ENCODE measurements at places on chromosomes 13 and 19. TPM values are rescaled to one million over a fixed set of nuclear protein-coding genes. Genes with fewer than 3 reads are reported as not detected.

The SYDE1 gene
- 0.04 TPM for total RNA-seq

DNA sequence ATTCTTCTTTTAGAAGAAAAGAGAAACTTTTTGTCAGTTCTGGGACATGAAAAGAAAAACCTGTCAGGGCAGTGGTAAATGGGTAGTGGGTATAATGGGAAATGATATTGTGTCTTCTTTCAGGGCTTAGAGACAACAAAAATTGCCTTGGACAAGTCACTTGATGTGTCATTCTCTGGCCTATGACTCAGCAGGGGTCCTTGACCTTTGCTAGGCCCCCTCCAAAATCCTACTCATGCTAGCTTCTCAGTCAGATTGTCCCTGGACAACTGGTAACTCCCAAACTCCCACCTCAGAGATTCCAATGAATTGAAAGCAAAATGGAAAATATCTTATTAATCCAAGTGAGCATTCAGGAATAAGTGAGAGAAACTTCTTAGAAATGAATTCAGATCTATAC lies 258.8 kb upstream of the SPRY2 start:
- peak; percentile 61 for DNase-seq

DNA sequence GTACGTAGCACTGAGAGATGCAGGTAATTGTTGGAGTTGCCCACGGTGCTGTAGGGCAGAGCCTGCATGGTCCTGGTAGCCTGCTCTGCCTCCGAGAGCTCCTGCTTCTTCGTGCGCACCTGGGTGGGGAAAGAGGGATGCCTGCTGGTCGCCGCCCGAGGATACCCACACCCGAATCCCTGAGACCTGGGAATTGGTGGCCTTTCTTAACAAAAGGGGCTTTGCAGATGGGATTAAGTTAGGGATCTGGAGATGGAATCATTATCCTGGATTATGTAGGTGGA lies 9.4 kb downstream of the C3 start:
- DNase-seq: no peak

- peak; percentile 32 for DNase-seq
These were observed 539 bp downstream of the ZNF554 start for GRCh38 chr19:2820112-2820702.

DNA sequence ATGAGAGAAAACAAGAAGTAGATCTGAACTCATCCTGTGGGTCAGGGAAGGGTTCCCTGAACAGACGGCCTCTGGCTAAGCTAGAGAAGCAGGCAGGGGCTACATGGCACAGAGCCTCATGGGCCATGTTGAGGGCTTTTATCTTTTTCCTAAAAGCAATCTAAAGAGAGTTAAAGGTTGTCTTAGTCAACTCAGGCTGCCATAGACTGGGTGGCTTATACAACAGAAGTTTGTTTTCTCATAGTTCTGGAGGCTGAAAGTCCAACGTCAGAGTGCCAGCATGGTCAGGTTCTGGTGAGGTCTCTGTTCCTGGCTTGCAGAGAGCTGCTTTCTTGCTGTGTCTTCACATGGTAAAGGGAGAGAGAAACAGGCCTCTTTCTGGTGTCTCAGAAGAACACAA lies 2.9 kb upstream of the MBNL2 start:
- no peak for DNase-seq

- no peak for DNase-seq
These were observed 22.5 kb downstream of the ELAVL3 start for GRCh38 chr19:11458236-11458900.

DNA sequence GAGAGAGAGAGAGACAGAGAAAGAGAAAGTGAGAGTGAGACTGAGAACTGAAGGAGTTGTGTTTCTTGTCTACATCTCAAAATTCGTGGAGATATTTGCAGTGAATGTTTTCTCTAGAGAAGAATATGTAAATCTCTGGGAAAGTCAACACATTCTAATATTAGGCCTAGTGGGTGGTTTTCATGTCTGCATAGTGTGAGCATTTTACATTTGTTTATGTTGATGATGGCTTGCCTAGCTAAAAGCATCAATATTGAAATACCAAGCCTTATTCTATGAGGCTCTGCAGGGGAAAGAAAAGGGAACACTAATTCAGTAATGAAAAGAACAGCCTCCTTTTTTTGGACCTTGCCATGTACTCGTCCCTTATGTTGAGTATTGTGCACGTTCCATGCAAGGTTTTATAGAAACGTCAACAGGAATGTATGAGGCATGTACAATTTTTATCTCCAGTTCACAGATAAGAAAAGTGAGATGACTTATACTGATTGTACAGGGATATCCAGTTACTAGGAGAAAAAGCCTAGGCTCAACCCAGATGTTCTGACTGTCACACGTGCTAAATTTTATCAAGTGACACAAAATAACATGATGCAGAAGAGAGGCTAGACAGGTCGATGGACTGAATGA lies 1288.9 kb upstream of the SLC10A2 start:
- no peak for DNase-seq

All from K562 (cell line).